ENCODE measurements at places on chromosomes 5 and 9. TPM values are rescaled to one million over a fixed set of nuclear protein-coding genes. Genes with fewer than 3 reads are reported as not detected.

Gene GNG10
- total RNA-seq = 63.0 TPM

Gene PCDHA11
- total RNA-seq = 0.49 TPM

Gene MZB1
- total RNA-seq = not detected

Gene SLC46A2
- not detected for total RNA-seq

Gene FRRS1L
- total RNA-seq = 1.9 TPM
